Cardiac muscle cell (in vitro differentiated cells and primary cell): ENCODE measurements at places on chromosomes 3 and 15. TPM values are rescaled to one million over a fixed set of nuclear protein-coding genes. Genes with fewer than 3 reads are reported as not detected.

Gene SAMMSON
- 0.06 TPM in 1 of 2 replicates, not detected in the other for total RNA-seq

Gene WHAMM
- total RNA-seq: 5.7 and 7.6 TPM in 2 replicates

Gene PTX3
- total RNA-seq: 1.3 and 1.7 TPM in 2 replicates

Gene BLM
- 4.2 and 6.3 TPM in 2 replicates for total RNA-seq

Gene GABRG3
- total RNA-seq: not detected in 2 replicates

Gene BOC
- total RNA-seq: 14.1 and 18.1 TPM in 2 replicates

Gene TEX55
- total RNA-seq: not detected in 2 replicates

Gene XCR1
- total RNA-seq: not detected in 2 replicates

Gene SH3GL3
- total RNA-seq: 38.2 and 79.6 TPM in 2 replicates

Gene WDR72
- 4.2 and 4.5 TPM in 2 replicates for total RNA-seq

Gene LRRC34
- 4.4 and 6.8 TPM in 2 replicates for total RNA-seq

Gene CD200
- total RNA-seq: 5.4 and 6.9 TPM in 2 replicates

Gene IL12A
- total RNA-seq: 0.09 TPM in 1 of 2 replicates, not detected in the other

Gene CSTA
- not detected in 2 replicates for total RNA-seq

Gene SGO1
- total RNA-seq: 2.4 and 11.4 TPM in 2 replicates

Gene ASB14
- total RNA-seq: not detected in 2 replicates

Gene TMEM266
- total RNA-seq: 0.74 and 1.5 TPM in 2 replicates

Gene ABCC5
- 56.2 and 68.8 TPM in 2 replicates for total RNA-seq

Gene KLHL40
- 0.14 and 0.39 TPM in 2 replicates for total RNA-seq

Gene RLBP1
- not detected in 2 replicates for total RNA-seq

Gene CHRNA7
- 4.2 and 7.7 TPM in 2 replicates for total RNA-seq

Gene CFAP100
- total RNA-seq: not detected in 2 replicates

Gene GATM
- total RNA-seq: 50.0 and 76.5 TPM in 2 replicates

Gene CTXN2
- not detected in 2 replicates for total RNA-seq

Gene UACA
- total RNA-seq: 58.7 and 127 TPM in 2 replicates

Gene CHRFAM7A
- 2.0 and 18.6 TPM in 2 replicates for total RNA-seq

Gene MYO5C
- 3.7 and 8.5 TPM in 2 replicates for total RNA-seq

Gene TRPM1
- total RNA-seq: not detected in 2 replicates

Gene AEN
- total RNA-seq: 34.0 and 53.6 TPM in 2 replicates

Gene CACNA2D2
- total RNA-seq: 6.8 and 8.7 TPM in 2 replicates

Gene P3H2
- total RNA-seq: 45.3 and 56.7 TPM in 2 replicates

Gene PP2D1
- not detected in 2 replicates for total RNA-seq

Gene U2SURP
- 30.1 and 89.0 TPM in 2 replicates for total RNA-seq

Gene CAMK2N2
- not detected in 2 replicates for total RNA-seq

Gene NDUFAF3
- total RNA-seq: 217 and 361 TPM in 2 replicates

Gene PLA2G4D
- total RNA-seq: 0.03 TPM in 1 of 2 replicates, not detected in the other

Gene TM4SF4
- not detected in 2 replicates for total RNA-seq
